Stimulated activated CD4-positive, alpha-beta T cell treated with anti-CD3 and anti-CD28 coated beads, Interleukin-4, amount 100 ng/mL, for 24 hours (primary cell): ENCODE measurements at places on chromosomes 3 and 15.

- DNase-seq = no peak
These were observed 116.4 kb downstream of the OXSM start for GRCh38 chr3:25906132-25906906.

- DNase-seq = no peak
These were observed 10.1 kb upstream of the SETD5 start for GRCh38 chr3:9387322-9387655.

GRCh38 chr3:54660714-54661132, 267.1 kb downstream of the LRTM1 start:
- DNase-seq = no peak

- no peak for DNase-seq
These were observed 270.6 kb upstream of the HES1 start for GRCh38 chr3:193865339-193865738.

GRCh38 chr3:177676947-177677587, 479.8 kb upstream of the TBL1XR1 start:
- DNase-seq = no peak

DNA sequence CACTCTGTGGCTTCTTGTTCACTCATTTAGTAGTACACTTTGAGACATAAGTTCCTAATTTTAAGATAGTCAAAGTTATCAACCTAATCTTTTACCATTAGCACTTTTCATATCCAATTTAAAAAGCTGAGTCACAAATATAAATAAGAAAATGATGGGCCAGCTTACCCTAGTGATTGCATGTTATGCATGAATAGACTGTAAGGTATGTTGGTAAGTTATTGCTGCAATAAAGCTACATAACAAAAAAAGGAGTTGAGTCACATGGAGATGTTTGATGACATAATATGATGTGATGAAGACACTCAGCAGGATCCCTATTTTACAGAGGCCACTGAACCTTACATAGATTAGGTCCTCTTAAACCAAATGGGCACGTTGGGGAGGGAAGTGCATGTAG, 161.3 kb downstream of the OCA2 start:
- DNase-seq = no peak

GRCh38 chr3:175003590-175003989, 144.5 kb downstream of the NAALADL2 start:
- DNase-seq = no peak

DNA sequence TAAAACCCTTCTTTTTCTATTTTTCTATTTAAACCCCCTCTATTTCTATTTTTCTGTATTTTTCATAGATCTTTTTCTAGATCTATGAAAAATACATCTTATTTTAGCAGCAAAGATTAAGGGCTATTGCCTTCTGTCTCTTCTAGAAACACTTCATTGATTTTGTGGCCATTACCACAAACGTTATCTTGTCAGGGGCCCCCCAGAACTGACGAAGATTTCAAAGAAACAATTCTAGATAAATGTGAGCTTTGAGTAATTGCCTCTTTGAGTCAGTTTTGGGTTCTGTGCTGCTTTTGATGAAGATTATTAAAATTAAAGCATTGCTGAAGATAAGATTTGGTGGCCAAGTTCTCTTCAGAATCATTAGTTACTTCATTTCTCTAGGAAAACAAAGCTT, 279.6 kb upstream of the PEX5L start:
- no peak for DNase-seq

DNA sequence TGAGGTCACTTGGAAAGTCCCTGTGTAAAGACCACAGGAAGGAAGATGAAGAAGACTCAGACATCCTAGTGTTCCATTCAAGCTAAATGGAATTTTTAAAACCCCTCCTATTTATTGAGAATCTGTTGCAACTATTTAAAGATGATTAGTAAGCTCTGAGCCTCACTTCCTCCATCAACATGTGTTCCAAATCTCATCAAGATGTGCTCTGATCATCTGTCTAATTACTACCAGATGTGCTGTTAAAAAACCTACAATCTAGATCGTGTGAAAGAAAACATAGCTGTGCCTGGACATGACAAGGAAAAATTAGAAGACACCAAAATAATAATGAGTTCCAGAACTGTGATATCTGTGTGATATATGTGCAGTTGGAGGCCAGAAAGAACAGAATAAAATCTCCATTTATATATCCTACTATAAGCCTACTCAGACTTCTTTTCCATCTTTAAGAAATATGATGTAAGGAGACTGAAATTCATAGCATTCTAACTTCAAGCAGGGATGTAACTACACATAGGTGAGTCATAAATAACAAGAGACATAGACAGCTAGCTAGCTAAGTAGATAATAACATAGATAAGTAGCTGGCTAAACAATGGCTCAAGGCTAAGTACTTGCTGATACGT, 7.8 kb downstream of the XPC start:
- DNase-seq = no peak

- DNase-seq = no peak
These were observed 22.9 kb upstream of the PRICKLE2 start for GRCh38 chr3:64247991-64248646.

DNA sequence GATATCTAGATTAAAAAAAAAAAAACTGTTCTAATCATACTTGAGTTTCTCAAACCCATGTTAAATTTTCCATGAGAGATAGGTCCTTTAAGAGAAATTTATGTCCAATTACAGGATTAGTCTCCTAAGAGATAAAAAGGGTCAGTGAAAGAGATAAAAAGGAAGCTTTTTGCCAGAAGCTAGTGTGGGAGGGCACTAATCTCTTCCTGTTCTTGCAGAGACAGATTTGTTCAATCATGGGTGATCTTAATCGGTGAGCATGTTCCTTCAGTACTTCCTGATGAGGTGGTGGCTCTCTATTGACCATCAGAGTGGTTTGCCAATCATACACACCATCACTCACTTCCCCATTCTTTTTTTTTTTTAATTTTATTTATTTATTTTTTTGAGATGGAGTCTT, 16.9 kb upstream of the LPP start:
- no peak for DNase-seq

DNA sequence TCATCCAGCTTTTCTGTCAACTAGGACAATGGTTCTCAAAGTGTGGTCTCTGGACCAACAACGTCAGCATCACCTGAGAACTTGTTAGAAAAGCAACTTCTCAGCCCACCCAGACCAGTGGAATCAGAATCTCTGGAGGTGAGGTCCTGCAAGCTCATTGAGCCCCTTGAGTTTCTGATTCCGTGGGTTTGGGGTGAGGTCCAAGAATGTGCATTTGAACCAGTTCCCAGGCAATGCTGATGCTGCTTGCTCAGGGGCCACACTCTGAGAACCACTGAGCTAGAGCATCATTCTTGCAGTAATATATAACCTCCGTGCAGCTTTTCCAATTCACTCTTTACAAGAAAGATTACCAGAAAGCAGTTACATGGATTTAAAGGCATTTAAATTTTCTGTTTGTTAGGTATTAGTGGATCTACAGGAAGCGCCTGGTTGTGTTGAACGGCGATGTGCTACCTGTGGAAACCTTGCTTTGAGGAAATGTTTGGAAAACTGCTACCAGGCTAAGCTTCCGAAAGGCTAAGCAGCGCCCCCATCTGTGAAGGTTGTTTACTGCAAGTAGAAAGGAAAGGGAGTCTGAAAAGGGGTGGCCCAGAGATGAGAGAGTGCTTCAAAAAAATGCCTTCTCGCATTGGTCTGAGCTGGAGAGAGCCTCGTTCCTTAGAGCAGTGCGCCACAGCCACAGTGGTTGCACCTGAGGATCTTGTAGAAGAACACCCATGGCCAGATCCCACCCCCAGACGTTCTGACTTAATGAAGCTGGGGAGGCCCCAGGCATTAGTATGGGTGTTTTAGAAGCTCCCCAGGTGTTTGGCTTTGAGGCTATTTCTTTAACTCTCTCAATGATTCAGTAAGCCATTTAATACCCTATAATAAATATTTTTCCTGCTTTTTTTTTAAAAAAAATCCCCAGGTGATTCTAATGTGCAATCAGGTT, 50.0 kb downstream of the RLBP1 start:
- DNase-seq = peak; percentile 49

- DNase-seq = no peak
These were observed 39.0 kb downstream of the RASA2 start for GRCh38 chr3:141525814-141526213.

GRCh38 chr15:75178171-75178937, 23.3 kb upstream of the C15orf39 start:
- no peak for DNase-seq

DNA sequence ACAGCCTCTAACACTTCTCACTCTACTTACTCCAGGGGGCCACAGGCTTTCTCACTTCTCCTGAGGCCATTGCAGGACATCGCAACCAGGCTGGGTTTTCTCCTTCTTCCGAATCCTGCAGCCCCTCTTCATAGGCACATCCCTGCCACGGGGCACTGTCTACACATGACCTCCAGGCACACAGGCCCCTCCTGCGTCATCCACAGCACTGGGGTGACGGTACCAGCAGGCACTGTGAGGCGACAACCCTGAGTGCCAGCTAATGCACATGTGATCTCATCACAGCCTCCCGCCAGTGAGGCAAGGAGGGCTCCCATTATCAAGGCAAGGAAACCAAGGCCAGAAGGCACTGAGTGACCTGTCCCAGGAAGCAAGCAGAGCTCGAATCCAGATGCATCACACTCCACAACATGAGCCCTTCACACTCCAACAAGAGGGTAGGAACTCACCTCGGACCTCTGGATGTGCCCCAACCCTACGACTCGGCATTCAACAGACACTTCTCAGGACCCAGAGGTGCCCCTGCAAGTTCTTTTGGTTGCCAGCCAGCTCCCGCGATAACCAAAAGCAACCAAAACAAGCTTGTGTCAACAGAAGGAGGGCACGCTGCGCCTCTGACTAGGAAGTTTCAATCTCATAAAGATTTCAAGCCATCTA, 16.7 kb downstream of the FAM174B start:
- DNase-seq = no peak

- DNase-seq = no peak
These were observed 63.4 kb upstream of the CPB1 start for GRCh38 chr3:148763986-148764935.

DNA sequence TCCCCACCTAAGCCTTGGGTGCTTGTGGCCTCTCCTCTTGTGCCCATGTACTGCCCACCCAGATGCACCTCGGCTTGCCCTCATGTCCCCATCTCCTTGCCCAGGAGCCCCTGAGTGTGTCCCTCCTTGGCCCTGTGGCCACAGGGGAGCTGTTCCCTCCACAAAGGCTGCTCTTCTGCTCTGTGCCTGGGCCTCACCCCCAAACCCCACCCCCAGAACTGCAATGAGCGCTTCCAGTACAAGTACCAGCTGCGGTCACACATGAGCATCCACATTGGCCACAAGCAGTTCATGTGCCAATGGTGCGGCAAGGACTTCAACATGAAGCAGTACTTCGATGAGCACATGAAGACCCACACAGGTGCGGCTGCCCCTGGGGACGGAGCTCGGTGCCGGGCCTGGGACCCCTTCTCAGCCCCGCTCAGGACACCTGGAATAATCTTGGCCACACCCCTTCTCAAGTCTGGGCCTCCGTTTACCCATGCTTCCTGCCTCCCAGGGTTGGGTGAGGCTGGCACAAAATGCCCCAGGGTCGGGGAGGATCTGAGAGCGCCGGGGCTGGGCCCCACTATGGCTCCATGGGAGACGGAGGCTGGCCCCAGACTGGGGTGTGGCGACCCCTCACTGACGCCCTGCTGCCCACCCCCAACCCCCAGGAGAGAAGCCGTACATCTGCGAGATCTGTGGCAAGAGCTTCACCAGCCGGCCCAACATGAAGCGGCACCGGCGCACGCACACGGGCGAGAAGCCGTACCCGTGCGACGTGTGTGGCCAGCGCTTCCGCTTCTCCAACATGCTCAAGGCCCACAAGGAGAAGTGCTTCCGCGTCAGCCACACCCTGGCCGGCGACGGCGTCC, 10.3 kb downstream of the ZBTB47 start:
- DNase-seq = no peak

GRCh38 chr3:49937090-49937489, 2.9 kb upstream of the RBM6 start:
- DNase-seq = no peak

GRCh38 chr3:41502481-41502880, 303.2 kb downstream of the CTNNB1 start:
- DNase-seq = no peak

DNA sequence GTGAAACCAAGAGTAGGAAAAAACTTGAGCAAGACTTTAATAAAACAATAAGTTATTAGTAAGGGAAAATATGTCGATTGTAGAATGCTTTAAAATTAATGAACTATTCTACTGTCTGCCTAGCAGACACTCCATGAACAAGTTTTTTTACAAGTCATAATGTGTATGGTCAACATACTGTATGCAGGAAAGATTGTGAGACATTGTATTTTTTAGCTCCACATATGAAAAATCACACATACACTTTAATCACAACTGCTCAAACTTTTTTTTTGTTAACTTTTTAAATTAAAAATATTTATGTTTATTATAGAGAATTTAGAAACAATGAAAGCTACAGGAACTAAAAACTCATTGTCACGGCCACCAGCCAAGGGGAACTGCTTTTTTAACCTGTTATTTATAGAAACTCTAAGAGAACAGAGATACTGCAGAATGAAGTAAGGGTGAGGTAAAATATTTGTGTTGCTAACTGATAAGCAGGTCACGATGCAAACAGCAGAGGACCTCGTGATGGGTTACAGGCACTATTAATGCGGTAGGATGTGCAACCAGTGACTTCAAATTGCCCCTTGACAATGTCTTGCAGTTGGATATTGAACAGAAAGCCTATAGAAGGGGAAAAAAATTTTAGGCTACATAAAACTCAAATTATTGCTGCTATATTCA, 53.0 kb downstream of the THSD4 start:
- no peak for DNase-seq

GRCh38 chr15:91348752-91349500, 248.9 kb downstream of the SV2B start:
- no peak for DNase-seq

DNA sequence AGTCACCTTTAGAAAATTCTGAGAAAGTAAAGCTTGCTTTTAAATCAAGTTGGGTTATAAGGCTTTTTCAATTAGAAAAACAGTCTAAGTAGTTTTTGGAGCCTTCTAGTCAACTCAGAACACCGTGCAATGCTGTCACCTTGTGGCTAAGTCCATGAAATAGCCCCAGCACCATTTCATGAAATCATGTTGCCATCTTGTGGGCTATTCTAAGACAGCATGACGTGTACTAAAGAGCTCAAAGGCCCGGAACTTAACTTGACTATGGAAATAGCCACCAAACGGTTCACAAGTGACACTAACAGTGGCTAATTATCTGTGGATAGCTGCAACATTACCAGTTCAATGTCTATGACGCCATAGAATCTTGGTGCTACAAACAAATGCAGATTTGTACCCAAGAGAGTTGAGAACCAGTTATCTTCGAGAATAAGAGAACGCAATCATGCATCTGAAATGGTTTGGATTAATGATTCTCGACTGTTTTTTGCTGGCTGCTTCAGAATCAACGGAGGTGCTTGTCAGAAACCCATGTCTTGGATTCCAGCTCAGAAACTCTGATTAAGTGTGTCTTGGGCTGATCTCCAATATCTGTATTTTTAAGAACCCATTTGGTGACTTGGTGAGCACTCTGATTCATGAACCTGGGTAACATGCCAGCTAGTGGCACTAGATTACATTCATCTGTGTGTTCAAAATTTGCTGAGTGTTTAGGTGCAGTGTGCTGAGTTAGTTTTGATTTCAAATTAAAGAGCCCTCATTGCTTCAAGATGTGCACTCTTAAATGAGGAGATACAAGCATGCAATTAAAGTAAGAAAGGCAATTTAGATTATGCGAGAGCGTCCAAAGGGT, 111.2 kb upstream of the MCTP2 start:
- peak; percentile 34 for DNase-seq
